Right forelimb (tissue), 1 donor: ENCODE measurements at places on chromosomes 3 and 15.

DNA sequence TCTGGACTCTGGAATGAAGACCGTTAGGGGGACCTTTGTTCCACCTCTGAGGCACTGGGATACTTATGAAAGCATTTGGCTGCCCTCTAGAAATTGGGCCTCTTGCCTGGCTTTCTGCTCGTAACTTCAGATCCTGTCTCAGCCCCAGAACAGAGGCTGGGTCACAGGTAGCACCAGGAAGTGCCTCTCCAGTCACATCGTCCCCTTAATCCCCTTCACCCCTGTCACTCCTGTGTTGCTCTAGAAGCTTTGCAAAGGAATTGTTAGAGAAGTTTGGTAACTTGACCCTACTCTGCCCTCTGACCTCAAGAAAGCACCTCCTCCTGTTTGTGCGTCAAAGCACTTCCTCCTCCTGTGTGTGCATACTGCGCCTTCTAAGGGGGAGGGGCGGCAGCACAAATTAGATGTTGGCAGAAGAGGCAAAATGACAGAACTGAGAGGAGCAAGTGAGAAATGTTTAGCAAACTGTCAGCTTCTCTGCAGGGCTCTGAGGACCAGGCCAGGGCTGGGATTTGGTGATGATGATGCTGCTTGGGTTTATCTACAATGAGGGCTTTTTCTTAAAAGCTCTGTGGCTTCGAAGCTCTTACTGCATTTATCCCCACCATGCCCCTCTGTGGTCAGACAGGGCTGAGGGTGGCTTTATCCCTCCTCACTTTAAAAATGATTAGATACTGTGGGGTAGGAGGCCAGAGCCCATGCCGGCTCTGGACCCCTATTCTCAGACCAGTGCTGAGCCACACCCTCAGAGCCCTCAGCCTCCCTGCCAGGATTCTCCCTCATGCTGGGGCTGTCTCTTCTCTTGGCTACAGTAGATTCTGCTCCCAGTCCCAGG is 76.2 kb downstream of the LARS2 start:
- DNase-seq = no peak

GRCh38 chr3:181872887-181873286 is 161.2 kb downstream of the SOX2 start:
- DNase-seq = no peak

DNA sequence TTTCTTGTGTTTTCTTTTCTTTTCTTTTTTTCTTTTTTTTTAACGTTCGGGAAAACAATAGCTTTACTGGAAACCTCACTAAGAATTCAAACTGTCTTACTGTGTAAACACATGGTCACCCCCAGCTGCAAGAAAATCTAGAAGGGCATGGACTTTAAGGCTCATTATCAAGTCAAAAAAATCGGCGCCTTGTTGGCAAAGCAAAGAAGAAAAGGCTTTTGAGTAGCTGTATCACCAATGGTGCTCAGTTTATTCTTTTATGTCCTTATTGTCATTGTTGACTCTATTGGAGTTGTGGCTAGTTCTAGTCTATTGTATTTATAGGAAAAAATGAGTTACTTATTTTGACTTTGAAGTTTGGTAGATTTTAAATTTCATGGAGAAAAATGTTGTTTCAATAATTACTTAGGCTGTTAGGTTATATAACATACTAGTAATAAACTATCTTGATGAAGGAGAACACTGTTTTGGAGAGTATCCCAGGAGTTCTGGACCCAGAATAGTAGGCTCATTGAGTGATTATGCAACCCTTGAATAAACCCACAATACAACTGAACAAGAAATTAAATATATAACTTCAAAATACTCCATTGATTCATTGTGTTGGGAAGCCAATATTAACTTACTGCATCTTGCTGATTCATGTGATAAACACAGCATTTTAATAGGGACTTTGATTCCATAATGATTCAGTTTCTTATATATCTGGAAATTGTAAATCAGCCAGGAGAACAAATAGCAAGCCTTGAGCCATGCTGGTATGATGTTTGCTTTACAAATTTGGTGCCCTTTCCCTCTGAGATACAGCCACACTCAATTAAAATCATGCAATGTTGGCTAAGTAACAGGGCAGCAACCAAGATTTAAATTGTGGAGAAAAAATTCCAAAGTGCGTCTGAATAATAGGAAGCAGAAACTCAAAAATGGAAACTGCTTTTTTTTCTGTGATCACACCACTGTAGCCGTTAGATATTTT is 27.8 kb upstream of the GOLIM4 start:
- DNase-seq = no peak

DNA sequence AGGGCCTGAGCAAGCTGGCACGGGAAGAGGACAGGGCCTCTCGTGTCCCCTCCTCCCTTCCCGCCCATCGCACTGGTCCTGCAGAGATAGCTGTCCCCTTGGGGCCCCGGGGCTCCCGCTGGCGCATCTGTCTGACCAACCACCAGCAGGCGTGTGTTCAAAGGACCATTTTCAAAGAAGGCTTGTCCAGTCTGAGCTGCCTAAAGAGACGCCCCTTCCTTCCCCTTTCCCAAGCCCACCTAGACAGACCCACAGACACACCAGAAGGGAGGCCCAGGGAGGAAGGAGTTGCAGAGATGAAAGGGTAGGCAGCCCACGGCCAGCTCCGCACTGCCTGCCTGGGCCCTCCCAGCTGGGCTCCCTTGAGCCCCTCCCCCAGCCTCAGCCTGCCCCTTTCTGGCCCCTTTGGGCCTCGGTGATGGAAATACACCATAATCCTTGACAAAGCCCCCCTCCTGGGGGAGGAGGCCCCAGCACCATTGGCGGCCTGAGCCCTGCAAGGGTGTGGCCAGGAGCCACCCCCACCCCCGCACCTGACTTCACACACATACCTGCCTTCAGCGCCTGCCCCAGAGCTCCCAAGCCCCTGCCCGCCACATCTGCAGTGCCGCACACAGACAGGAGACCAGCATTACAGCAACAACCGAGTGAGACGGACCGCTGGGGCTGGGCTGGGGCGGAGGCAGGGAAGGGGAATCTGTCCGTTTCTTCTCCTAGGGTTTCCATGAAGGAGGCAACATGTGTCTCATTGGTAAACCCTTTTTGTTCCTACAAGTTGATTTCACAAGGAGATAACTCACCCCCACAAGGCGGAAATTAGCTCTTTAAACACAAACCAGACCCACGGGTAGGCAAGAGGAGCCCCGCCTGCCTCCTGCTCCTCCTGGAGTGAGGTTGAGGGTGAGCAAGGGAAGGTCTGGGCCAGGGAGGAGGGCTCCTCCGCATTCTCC is at the start of gene STRA6:
STRA6 (minus strand) TSS at position 336 of the 950 bp plus-strand sequence. CDS start 520 bp downstream, outside the sequence.
- DNase-seq = peak; percentile 63

- no peak for DNase-seq
Observed at GRCh38 chr15:68786753-68787152, 33.9 kb downstream of the ANP32A start.

- DNase-seq = no peak
Observed at GRCh38 chr3:141407047-141407446, 38.7 kb downstream of the ZBTB38 start.

DNA sequence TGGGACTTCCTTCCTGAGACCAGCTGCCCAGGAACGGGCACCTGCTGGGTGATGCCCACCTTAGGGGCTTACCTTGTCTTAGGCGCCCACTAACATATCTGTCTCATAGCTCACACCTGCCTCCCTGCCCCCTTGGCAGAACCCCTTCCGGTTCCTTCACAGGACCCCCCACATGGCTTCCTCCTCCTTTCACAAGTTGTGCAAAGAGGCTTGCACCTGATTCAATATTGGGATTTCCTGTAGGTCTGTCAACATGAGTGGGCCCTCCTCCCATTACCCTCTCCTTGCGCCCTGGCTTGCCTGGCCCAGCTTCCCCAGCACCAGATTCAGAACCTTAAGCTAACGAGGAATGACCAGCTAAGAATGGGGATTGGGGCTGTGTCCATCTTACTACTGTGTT is 633 bp downstream of the THPO start:
- DNase-seq = no peak

DNA sequence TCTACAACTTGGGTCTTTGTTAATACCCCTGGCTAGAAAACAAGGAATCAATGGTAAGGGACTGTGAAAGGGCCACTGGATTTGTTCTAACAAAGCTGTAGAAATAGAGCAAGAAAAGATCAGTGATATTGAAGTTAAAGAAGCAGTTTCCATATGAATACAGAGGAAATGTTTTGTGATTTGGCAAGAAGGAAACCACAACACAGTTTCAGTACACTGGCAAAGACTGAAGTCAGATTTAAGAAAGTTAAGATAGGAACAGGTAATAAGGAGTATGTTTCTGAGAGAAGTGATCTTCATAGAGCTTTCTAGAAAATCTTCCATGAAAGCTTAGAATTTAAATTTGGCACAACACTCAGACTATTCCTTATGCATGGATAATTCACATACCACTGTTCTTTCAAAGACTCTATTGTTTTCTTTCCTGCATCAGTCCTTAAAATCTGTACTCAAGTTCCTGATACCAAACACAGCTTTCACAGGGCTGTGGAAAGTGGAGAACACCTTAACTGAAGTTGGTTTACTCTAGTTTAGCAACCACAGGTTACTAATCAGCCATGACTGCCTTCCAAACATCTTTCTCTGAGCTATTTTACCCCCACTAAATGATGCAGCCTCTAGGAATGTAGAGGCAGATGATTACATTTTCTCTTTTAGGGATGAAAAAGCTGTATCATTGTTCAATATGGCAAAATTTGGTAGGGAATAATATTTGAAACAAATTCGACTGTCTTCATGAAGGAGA is 32.4 kb upstream of the ALCAM start:
- DNase-seq = no peak

GRCh38 chr3:194276768-194277103 is 74.4 kb downstream of the CPN2 start:
- DNase-seq = no peak

DNA sequence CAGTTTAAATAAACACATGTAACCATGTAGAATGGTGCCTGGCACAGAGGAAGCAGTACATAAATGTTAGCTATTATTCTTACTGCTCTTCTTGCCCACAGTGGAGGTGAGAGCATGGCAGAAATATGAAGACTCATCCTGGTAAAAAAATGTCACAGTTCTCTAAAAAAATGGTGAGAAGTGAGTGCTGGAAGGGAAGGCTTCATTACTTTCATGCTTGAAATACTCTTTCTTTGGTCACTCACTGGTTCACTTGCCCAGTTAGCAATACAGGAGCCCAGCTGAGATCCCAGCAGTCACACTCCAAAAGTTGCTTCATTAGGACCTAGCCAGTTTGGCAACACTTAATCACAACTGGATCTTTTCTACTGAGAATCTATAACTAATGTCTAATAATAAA is 1017.2 kb downstream of the TUSC7 start:
- DNase-seq = no peak

- DNase-seq = no peak
Observed at GRCh38 chr3:182889948-182890629, 90.2 kb downstream of the DCUN1D1 start.

DNA sequence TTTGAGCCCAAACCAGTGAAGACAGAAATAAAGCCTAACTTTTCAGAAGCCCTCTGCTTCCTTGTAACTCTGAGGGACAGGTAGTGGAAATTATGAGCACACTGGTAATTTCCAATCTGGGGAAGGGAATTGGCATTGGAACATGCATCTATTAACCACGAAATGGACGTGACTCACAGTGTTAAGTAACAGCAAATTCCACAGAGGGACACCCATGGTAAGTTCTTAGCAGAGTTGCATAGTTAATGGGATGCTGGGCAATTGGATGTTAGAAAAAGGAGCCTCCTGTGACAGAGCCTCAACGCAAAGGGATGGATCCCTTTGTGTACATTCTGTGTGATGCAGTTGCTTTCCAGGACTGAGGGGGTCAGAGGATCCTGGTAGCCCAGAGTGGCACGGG is 168.6 kb downstream of the SEMA6D start:
- DNase-seq = no peak

DNA sequence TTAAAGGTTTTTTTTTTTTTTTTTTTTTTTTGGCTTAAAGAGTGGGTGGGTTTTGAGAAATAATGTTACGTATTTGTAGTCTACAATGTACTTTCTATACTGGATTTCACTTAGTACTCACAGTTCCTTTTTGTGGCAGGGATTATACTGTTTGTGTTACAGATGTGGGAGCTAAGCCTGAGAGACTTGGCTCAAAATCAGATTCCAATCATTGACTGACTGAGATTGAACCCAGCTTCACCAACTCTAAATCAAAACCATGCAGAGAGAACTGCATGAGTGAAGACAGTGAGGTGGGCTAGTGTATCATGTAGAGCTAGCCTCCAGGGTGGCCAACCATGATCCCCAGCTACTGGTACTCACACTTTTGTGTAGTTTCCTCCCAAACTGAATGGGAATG is 68.0 kb downstream of the TMEM108 start:
- no peak for DNase-seq

DNA sequence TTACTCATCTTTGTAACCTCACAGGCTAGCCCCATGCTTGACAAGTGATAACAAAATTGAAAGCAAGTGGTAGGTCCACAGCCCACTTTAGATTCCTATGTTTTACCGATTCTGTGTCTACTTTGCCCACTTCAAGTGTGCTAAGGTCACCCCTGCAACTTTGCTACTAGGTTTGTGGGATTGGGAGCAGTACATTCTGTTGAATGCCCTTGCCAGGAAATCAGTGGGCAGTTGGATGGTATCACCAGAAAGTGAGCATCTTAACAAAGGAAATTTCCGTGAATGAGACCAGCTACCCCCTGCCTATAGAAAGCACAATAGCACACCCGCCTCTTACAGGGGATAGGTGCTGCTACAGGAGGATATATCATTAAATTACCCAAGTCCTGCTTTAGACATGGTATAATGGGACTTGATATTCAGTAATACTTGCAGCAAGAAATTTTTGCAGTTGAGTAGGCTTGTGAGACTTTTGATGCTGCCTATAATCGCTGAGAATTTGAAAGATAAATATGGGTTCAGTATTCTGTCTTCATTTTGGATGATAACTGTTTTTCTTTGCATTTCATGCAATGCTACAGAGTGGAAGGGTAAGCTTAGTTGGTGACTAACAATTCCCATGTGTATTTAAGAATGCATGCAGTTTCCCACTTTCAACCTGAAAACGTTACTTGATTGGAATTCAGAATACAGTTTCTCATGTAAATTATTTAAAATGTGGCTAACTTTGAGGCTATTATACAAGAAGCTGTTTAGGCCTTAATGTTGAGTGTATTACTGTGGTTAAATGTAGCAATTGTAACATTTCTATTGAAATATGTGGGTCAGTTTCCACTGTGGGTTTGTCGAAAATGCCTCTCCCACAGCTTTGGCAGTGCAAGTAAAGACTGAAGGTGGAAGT is 9.5 kb downstream of the EBLN2 start:
- no peak for DNase-seq

DNA sequence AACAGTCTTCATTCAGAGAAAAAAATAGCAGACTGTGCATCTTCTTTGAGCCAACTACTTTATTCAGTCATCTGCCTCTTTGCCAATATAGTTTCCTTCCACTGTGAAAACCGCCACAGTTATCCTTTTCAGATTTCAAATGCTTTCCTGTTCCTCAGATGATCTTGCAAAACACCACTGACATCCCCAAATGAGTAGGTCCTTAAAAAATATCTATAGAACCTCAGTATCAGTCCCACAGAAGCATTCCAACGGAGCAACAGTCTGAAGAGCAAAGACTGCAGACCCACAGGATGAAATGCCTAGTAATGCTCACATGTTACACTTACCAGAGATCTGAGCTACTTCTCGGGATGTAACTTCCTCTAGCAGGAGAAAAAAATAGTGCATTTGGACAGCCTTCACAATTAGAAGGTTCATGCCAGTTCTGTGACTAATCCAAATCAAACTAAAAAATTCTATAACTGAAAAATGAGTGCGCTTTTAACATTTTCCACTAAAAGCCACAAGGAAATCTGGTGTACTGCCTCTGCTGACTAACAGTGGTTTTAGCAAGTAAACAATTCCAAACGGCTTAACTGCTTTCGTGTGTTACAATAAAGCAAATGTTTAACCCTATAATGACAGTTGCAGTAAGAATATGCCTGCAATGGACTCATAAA is at the start of gene ANKRD28:
ANKRD28 (minus strand) TSS at position 338 of the 662 bp plus-strand sequence. CDS start 1,458 bp downstream, outside the sequence.
- peak; percentile 70 for DNase-seq

GRCh38 chr3:133706033-133706432 is 40.2 kb upstream of the TF start:
- no peak for DNase-seq
